Stimulated activated CD4-positive, alpha-beta T cell treated with anti-CD3 and anti-CD28 coated beads, Interleukin-4, amount 100 ng/mL, for 48 hours (primary cell): ENCODE measurements at places on chromosomes 5 and 9.

- DNase-seq, result no peak
Measured at GRCh38 chr5:99105216-99105615, 176.4 kb upstream of the CHD1 start.

DNA sequence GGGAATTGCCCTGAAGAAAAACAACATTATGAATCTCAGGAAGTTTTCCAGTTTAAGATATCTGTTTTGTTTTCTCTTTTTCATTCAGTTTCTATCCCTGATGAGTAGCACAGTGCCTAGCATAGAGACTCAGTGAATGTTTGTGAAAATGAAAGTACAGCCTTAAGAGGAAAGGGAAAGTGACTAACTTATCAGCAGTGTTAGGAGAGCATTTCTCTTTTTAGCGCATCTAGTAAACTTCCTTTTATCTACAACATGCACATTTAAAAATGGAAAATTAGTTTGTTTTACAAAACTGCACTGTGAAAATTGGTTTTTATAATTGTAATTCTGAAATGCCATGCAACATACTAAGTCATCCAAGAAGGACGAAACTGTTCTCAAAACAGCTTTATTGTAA, 110.8 kb downstream of the SMARCA2 start:
- DNase-seq, result no peak

GRCh38 chr9:116099821-116100220, 53.8 kb upstream of the PAPPA start:
- DNase-seq, result no peak

- DNase-seq, result no peak
Measured at GRCh38 chr9:129620669-129621295, at the start of gene C9orf50. Gene C9orf50 (minus strand): TSS chr9:129621101. CDS start chr9:129620574, 527 bp downstream.

DNA sequence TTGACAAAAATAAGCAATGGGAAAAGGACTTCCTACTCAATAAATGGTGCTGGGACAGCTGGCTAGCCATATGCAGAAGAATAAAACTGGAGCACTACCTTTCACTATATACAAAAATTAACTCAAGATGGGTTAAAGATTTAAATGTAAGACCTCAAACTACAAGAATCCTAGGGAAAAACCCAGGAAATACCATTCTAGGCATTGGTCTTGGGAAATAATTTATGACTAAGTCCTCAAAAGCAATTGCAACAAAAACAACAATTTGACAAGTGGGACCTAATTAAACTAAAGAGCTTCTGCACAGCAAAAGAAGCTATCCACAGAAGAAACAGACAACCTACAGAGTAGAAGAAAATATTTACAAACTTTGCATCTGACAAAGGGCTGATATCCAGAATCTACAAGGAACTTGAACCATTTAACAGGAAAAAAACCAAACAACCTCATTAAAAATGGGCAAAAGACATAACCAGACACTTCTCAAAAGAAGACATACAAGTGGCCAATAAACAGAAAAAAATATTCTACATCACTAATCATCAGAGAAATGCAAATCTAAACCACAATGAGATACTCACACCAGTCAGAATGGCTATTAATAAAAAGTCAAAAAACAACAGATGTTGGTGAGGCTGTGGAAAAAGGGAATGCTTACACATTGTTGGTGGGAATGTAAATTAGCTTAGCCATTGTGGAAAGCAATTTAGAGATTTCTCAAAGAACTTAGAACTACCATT, 75.2 kb upstream of the CPEB4 start:
- no peak for DNase-seq
